Fibroblast of skin of abdomen (primary cell): ENCODE measurements at places on chromosomes 5 and 9.

DNA sequence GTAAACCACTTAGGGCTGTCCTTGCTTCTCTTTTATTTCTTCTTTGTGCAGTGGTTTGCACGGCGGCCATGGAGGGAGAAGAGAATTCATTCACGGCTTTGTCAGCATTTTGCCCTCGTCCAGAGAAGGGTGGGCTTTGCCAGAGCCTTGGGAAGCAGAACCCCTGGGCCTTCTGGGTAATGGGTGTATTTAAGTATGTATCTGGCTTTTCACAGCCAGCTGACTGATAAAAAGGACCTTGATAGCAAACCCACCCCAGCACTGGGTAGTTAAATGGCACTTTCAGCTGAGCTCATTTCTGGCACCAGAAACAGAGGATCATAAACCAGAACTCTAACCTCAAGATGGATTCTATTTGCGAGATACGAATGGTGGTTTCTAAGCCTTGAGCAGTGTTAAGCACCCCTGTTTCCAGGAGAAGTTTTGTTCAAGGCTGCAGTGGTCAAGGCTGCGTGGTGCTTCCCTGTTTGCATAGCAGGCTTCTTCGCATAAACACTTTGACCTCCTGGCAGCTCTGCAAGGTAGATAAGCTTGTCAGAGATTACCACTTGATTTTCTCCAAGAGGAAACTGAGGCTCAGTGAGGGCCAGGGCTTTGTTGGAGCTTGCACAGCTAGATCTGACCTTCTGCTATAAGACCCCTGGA lies 441.6 kb upstream of the KLF4 start:
- no peak for DNase-seq

DNA sequence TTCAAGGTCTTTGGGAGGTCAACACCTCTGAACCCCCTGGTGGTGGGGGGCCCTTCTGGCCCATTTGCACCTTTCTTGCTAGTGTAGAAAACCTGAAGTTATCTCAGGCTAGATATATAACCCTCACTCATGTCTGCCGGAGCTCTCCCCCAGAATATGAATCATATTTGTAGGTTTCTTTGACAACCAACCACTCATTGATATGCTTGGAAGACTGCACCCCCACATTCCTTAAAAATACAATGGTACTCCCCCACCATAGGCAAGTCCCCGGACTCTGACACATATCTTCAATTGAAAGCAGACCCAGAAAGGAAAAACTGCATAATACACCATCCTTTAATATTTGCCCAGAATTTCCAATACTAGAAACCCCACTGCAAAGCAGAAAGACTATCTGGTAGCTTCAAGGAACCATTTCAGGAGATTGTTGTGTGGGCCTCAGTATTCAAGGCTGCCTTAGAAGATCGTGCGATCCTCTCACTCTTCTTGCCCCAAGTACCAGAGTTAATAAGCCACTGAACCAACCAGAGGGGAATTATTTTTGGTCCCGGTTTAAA lies 978 bp upstream of the UBE2B start:
- DNase-seq = no peak

DNA sequence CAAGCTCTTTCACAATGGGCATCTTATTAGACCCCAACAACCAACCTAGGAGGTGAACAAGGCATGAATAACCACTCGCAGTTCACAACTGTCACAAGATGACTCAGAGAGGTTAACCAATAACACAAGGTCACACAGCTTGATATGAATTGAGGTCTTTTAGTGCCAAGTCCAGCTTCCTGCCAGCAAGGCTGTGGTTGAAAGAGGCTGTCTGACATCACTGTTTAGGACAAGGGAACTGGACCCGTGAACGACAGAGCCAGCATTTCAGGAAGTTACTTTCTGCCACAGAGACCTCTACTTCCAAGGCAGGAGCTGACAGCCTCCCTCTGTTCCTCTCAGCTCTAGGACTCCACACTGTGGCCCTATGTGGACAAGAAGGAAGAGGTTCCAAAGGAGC lies 53.4 kb upstream of the ALDH1B1 start:
- DNase-seq = peak; percentile 56

DNA sequence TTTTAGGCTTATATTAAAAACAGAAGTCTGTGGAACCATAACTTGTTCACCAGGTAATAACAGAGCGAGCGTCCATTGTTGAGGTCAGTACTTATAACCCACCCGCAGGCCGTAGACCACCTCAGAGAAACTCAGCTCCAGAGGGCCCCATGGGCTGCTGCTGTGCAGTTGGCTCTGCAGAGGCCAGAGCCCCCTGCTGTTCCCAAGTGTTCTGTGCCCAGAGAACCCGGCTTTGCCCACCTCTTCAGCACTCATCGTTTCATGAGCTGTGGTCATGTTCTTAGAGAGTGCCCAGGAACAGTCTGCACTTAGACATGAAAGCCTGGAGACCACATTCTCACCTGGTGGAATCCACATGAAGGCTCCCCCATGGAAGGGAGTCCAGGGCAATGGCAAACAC lies 50.4 kb upstream of the SLC2A8 start:
- no peak for DNase-seq

DNA sequence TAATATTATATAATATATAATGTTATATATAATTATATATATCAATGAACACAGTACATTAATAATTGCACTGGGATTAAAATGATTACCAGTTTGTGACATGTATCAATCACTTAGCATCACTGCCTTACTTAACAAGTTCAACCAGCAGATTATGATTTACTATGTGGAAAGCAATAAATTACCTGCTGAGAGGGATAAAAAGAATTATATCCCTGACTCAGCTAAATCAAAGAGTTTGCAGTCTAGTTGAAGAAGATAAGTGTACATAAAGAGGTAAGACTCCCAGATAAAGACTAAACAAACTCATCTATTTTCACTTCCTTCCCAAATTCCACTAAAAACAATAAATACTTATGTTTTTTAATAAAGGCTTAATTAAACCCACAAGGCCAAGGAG lies 11.2 kb downstream of the PLAA start:
- DNase-seq = no peak

GRCh38 chr5:174971210-174971609 lies 246.8 kb downstream of the MSX2 start:
- DNase-seq = no peak

GRCh38 chr9:21616082-21616778 lies 134.1 kb upstream of the IFNE start:
- DNase-seq = peak; percentile 95

DNA sequence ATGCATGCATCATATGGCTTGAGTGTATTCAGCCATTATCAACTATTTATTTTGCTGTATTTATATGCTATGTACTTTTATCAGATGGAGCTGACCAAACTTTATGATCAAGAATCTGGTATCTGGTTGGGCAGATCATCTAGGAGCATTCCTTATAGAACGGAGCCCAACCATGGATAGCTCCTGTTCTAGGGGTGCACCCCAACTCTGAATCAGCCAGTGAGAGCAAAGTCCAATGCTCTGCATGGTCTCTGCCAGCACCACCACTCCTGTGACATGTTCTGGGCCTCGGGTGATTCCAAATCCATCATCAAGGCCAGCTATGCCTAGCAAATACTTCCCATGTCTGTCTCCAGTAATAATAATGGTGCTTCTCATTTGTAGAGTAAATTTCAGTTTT lies 517.5 kb downstream of the AGTPBP1 start:
- DNase-seq = peak; percentile 38

DNA sequence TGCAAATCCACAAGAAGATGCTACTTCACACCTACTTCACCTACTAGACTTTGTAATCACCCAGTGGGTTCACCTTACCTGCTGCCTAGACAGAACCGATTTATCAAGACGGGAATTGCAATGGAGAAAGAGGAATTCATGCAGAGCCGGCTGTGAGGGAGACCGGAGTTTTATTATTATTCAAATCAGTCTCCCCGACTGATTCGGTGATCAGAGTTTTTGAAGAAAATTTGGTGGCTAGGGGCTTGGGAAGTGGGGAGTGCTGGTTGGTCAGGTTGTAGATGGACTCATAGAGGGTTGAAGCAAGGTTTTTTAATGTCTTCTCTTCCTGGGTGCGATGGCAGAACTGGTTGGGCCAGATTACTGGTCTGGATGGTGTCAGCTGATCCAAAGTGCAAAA lies 23.4 kb downstream of the SFXN1 start:
- DNase-seq = no peak

DNA sequence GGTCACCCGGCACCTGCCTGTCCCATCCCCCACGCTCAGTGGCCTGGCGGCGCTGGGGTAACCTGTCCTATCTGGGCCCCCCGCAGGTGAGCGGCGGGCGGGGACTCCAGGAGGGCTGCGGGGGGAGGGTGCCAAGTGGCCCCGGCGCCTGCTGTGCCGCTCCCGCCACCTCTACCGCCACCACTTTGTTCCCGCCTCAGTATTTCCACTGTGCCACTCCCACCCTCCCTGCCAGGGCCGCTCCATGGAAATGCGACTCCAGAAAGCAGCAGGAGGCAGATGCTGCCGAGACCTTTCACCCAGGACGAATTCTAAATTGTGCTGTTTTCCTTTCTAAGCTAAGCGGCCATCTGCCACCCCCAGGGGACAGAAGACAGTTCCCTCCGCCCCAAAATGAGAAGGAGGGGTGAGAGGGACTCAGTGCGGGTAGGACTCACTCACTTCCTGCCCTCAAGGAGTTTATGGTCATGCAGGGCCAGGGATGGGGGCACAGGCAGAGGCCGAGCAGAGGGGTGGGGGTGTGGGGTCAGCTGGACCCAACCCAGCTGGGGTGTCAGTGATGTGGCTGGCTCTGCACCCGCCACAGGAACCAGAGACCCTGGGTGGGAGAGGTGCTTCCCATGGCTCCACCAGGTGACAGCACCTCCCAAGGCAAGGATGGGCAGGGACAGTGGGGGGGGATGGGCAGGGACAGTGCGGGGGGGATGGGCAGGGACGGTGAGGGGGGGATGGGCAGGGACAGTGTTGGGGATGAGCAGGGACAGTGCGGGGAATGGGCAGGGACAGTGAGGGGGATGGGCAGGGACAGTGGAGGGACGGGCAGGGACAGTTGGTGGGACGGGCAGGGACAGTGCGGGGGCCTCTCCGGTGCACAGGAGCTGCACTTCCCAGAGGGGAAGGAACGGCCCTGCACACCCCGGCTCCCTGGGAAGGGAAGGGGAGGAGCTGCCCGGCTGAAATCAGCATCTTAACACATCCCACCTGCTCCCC lies 17.8 kb downstream of the NOTCH1 start:
- DNase-seq = no peak

DNA sequence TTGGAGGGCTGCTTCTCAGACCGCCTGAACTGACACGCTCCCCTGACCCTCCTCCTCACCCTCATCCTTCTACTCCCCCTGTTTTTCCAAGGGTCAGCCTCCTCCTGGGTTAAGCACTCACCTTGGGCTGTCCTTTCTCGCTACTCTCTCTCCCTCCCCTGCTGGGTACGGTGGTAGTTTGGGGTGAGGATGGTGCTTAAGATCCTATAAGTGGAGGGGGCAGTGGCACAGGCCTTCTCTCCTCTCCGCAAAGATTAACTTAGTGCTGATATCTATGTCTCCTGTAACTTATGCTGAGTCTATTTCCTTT lies 159.7 kb downstream of the SNCAIP start:
- no peak for DNase-seq

- DNase-seq = peak; percentile 47
Measured at GRCh38 chr5:75524071-75524470, 12.4 kb downstream of the POLK start.

DNA sequence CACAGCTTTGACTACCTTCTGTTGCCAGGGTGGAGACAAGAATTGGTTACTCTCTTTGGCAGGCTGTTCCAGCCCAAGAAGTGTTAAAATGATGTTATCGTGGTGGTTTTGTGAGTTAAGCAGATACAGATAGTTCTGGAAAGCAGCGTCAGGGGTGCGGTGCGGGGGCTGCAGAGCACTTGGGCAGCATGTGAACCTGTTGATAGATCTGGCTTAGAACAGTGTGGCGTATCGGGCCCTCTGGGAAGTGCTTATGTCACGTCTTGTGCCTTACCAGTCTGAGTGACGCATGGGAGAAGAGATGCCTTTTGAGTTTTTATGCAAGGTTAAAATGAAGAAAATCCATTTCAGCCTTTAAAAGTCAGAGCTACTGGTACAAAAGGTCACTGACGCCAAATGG lies 152.5 kb downstream of the PRKACG start:
- no peak for DNase-seq

GRCh38 chr5:40432836-40433235 lies 246.9 kb upstream of the PTGER4 start:
- DNase-seq = no peak

DNA sequence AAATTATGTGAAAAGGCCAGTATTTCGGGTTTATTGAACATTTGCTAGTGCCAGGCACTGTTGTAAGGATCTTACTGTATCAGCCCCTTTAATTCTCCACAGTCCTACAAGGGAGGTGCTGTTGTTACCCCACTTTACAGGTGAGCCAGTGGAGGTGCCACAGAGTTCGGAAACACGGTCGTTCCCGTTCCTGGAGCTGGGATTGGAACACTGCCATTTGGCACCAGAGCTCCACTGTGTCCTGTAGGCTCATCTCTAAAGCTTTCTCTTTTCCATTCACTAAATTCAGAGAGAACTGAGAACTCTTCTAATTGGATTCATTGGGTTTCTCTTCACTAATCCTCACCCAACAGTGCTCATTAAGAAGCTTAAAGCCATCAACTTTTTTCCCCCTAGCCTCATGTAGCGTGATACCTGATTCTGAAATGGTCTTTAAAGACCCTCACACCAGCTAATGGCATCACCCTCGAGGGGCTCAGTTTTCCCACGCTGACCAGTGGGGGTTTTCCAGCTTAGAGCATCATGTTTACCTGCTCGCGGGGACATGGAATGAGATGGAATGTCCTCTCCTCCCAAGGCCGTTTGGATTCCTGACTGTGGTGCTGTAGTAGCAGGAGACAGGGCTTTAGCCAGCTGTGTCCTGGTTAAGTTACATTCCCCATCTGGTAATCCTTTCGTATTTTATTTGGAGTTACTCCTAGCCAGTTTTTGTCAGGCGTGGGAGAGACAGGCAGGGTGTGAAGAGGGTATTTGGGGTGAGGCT lies 5.8 kb downstream of the ERGIC1 start:
- DNase-seq = no peak

DNA sequence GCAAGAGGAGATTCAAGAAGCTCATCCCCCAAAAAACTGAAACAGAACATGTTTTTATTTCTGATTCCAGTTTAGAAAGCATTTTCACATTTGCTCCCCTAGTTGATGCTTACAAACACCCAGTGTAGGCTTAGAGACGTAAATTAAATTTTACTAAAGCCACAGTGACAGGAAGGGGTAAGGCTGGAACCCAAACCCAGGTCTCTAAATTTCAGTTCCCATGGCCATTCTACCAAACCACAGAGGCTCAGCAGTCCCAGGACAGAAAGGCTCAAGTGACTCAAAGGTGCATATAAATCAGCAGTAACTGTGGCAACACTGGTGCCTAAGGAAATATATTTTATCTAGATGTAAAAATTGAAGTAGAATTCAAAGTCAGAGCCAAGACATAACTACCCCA lies 128.7 kb downstream of the CEP120 start:
- DNase-seq = no peak

- DNase-seq = peak; percentile 46
Measured at GRCh38 chr5:173479711-173480110, 136.7 kb downstream of the BOD1 start.

DNA sequence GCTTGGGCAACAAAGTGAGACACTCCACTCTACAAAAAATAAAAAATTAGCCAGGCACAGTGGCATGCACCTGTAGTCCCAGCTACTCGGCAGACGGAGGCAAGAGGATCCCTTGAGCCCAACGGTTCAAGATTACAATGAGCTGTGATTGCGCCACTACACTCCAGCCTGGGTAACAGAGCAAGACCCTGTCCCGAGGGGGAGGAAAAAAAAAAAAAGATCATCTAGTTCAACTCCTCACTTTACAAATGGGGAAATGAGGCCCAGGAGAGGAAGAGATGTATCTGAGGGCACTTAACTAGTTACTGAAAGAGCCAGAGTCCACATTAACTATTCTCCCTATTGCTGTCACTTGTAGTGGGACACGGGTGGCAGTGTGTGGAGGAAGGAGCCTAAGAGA lies 13.8 kb downstream of the PDCL start:
- no peak for DNase-seq

GRCh38 chr9:69293156-69293555 lies 31.9 kb upstream of the ENTREP1 start:
- no peak for DNase-seq
